ENCODE measurements at places on chromosomes 11 and 22.

DNA sequence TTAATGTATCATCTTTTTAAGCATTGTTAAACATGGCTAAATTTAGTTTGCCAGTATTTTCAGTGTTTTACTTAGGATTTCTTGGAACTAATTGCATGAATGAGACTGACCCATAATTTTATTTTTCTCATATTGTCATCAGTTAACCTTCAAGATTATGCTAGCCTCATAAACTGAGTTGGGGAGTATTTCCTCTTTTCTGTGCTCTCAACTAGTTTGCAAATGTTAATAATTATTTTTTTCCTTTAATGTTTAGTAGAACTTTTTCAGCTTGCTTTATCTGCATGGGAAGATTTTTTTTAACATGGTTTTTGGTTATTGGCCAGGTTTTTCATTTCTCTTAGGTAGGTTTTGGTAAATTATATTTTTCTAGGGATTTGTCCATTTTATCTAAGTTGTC lies 235.4 kb upstream of the SESN3 start:
- DNase-seq = no peak

DNA sequence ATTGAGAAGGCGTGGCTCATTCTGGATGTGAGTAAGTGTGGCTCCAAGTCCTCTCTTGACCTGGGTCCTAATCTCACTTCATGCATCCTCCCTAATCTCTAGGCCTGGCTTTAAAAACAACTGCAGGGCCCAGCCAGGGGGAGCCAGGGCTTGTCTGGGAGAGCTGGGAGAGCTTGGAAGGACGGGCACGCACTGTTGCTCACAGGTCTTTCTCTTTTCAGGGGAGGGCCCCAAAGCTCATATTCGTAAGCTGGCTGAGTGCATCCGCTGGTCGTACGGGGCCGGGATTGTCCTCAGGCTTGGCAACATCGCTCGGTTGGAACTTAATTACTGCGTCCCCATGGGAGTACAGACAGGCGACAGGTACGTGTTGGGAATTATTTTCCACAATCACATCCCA lies 34.1 kb upstream of the PARVB start:
- DNase-seq = no peak

DNA sequence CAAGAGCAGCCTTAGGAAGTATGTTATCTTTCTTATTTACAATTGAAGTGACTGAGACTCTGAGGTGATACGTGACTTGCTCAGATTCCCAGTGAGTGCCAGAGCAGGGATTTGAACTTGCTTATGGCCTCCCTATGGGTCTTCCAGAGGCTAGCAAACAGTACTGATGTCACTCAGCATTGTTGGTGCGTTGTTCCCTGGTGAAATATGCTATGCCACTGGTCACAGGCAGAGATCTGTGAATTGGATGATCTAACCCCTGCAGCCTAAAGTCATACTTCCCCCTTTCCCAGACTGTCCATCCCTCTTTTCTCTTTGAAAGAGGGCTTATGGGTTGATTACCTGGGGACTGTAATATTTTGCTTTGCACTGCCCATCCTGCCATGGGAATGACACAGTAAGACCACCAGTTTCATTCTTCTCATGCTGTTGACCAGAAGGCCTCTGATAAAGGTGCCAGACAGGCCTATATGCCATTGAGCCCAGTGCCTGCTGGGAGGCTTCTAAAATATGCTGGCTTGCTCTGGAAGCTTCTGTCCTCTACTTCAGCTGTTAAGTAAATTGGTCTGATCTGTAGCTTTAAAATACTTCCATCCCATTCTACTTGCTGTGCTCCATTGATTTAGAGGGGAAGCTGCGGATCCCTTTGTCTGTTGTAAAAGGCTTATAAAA lies 152.2 kb upstream of the E2F8 start:
- no peak for DNase-seq

GRCh38 chr11:95145430-95146060 lies 55.9 kb downstream of the ENDOD1 start:
- DNase-seq = no peak

DNA sequence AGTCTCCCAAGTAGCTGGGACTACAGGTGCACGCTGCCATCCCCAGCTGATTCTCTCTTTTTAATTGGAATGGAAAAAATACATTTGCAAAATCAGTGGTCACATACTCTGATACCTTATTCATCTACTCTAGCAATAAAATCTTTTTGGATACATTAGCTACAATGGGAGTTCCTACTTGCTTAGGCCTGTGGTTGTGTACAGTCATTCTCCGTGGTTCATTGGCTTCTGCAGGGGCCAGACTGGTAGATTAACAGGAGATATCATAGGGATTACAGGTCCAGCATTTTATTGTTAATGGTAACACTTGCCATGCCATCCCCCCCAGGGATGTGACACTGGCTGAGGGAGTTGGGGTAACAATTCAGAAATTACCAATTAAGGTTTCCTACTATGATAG lies 140.0 kb downstream of the ADAMTS15 start:
- DNase-seq = no peak

DNA sequence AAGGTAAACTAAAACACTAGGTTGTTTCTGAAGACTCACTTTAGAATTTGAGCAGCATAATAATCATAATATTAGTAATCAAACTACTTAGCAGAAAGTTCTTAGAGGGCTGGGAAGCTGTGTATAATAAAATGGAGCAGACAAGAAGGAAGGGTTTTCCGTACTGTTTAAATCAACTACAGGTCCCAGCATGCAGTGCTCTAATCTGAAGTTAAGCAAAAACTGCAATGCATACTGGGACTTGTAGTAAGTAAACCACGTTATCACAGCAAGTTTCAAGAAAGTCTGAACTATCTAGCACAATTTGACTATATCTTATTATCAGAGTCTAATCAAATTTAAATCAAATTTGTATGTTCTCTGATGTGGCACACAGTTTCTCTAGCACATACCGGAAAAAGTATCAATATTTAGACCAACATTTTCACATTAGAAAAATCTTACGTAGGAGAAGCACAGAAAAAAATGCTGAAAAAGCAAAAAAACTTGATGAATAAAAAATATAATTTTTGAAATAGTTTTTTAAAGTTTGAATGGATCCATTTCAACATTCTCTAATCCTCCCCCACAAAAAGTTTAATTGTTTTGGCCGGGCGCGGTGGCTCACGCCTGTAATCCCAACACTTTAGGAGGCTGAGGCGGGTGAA lies 8.2 kb downstream of the PHF21A start:
- peak; percentile 64 for DNase-seq

Measured in iPS-NIHi11 (cell line).